Adipose tissue (tissue), 3 donors: ENCODE measurements at places on chromosomes 1 and 21. TPM values are rescaled to one million over a fixed set of nuclear protein-coding genes. Genes with fewer than 3 reads are reported as not detected.

Gene MYOC
- 8.1 TPM for polyA plus RNA-seq

Gene FCRL1
- polyA plus RNA-seq: 0.78 TPM

Gene SPRR2B
- not detected for polyA plus RNA-seq

Gene LRRC8D
- polyA plus RNA-seq: 3.8 TPM

Gene NTNG1
- 0.79 TPM for polyA plus RNA-seq

Gene ADORA1
- polyA plus RNA-seq: 10.1 TPM

Gene CD58
- polyA plus RNA-seq: 19.0 TPM

Gene GPR37L1
- 0.01 TPM for polyA plus RNA-seq

Gene MUTYH
- polyA plus RNA-seq: 8.9 TPM

Gene CFAP45
- polyA plus RNA-seq: 1.1 TPM

Gene PGLYRP4
- not detected for polyA plus RNA-seq

Gene CR1L
- not detected for polyA plus RNA-seq

Gene KIF14
- polyA plus RNA-seq: 0.04 TPM

Gene CHIT1
- 0.12 TPM for polyA plus RNA-seq

Gene FAM177B
- 0.10 TPM for polyA plus RNA-seq

Gene TNFRSF9
- 0.22 TPM for polyA plus RNA-seq

Gene JAM2
- 12.8 TPM for polyA plus RNA-seq

Gene CCDC27
- not detected for polyA plus RNA-seq

Gene TMEM51
- 2.8 TPM for polyA plus RNA-seq

Gene SMIM11
- polyA plus RNA-seq: 2.2 TPM

Gene SYPL2
- 1.2 TPM for polyA plus RNA-seq

Gene KANK4
- polyA plus RNA-seq: 8.1 TPM

Gene SPRR5
- not detected for polyA plus RNA-seq

Gene TAS1R1
- polyA plus RNA-seq: not detected

Gene ARMH1
- polyA plus RNA-seq: 0.56 TPM

Gene ERG
- 19.6 TPM for polyA plus RNA-seq

Gene COA7
- 8.9 TPM for polyA plus RNA-seq

Gene AMY1C
- polyA plus RNA-seq: not detected

Gene SELENBP1
- 36.3 TPM for polyA plus RNA-seq

Gene VPS45
- polyA plus RNA-seq: 22.4 TPM

Gene LTN1
- 5.4 TPM for polyA plus RNA-seq

Gene ADAM30
- polyA plus RNA-seq: not detected

Gene NES
- 38.3 TPM for polyA plus RNA-seq

Gene CLCA2
- 0.11 TPM for polyA plus RNA-seq
